Pancreas (tissue), 10 donors: ENCODE measurements at places on chromosomes 7 and 10. TPM values are rescaled to one million over a fixed set of nuclear protein-coding genes. Genes with fewer than 3 reads are reported as not detected.

SLC18A2 gene
- 25.5 TPM for polyA plus RNA-seq

HYCC1 gene
- 3.8 TPM for polyA plus RNA-seq

GRCh38 chr10:46091080-46091827, 45.2 kb upstream of the MSMB start:
- no peak for DNase-seq

GRCh38 chr10:6944436-6944835, 364.4 kb upstream of the PRKCQ start:
- no peak for DNase-seq

- no peak for DNase-seq
Measured at GRCh38 chr7:40072268-40072667, 62.2 kb downstream of the MPLKIP start.

GRCh38 chr10:35668865-35669650, 27.0 kb upstream of the FZD8 start:
- DNase-seq: no peak

GRCh38 chr10:131862548-131862947, 38.3 kb upstream of the PPP2R2D start:
- no peak for DNase-seq
